ENCODE measurements at places on chromosomes 6 and 20.

DNA sequence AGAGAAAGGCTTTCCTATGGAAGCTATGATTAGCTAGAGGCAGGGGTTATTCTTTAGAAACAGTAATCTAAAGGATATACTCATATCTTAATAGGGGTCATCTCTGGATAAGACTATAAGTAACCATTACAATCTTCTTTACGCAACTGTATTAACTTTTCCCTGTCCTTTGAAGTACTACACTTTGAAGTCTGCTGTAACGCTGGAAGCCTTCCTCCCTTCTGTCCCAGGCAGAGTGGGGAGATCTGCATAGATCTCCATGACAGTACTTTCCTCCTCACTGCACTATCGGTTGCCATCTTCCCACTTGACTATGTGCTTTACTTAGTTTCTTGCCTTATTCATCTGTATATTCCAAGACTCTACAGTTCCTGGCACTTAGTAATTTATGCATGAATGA is 20.1 kb downstream of the SLC35B3 start:
- DNase-seq, result no peak

DNA sequence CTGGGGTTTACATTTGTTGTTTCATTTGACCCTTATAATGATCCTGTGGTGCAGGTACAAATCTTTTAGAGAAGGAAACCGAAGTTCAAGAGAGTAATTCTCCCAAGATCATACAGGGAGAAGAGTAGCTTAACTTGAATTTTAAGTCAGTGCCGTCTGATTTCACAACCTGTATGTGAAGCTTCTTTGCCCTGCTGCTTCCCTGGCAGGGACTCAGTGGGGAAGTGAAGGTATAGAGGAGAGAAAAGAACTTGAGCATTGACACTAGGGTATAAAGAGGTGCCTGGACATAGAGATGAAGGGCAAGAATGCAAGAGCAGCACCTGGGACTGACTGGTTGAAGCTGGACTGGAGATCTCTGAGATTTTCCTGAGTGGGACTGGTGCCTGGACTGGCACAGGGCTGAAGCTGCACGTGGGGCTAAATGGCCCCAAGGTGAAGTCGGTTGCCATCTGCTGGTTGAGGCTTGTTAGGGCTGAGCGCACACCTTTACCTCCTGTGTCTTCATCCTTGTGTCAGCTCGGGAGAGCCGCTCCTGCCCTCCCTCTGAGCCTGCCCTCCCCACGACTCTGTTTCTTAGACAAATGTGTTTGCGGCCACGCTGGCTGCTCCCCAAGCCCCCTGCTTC is 41.8 kb downstream of the FARS2 start:
- peak; percentile 18 for DNase-seq

- no peak for DNase-seq
These were observed 131.6 kb upstream of the TCF21 start for GRCh38 chr6:133757335-133757734.

DNA sequence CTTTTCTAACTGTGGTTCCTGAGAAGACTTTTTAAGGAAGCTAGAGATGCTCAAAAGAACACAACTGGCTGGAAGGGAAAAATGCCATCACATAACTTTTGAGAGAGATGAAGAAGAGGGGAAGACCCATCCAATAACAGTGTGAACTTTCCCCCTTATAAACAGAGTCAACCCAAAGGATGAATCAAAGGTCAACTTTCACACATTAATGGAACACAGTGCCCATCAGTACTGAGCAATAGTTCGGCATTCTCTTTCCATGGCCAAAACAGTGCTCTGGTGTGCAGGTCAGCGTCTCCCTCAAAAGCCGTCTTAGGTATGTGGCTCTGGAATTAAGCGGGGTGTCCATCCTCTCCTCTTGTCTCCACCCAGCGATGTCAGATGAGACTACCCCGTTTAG is 130.4 kb downstream of the GJA10 start:
- DNase-seq, result no peak

GRCh38 chr20:36827541-36828279 is 48.2 kb upstream of the TLDC2 start:
- no peak for DNase-seq

- DNase-seq, result no peak
These were observed 215.6 kb upstream of the ZNF217 start for GRCh38 chr20:53809217-53809616.

DNA sequence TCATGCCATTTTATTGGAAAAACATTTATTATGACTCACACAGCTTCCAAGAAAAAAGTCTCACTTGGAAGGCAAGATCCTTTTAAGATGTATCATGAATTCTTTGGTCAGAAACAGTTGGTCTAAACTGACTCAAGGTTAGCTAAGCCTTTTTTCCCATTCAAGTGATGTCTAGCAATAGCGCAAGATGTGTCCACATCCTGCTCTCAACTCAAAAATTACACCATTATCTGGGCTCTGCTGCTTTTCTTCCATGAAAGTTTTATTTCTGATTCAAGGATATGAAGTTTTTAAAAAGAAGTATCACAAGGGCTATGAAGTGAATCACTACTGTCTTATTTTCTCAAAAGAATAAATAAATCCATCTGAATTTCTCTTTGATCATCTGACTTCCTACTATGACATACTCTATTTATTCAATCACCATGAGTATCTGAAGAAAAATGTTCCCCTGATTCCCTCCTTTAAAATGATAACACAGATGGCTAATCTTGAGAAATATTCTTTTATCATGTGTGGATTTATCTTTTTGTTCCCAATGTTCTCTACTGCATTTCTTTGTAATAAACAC is 139.2 kb downstream of the AHI1 start:
- DNase-seq, result no peak

- no peak for DNase-seq
These were observed 146.5 kb upstream of the ZNF217 start for GRCh38 chr20:53739799-53740785.

DNA sequence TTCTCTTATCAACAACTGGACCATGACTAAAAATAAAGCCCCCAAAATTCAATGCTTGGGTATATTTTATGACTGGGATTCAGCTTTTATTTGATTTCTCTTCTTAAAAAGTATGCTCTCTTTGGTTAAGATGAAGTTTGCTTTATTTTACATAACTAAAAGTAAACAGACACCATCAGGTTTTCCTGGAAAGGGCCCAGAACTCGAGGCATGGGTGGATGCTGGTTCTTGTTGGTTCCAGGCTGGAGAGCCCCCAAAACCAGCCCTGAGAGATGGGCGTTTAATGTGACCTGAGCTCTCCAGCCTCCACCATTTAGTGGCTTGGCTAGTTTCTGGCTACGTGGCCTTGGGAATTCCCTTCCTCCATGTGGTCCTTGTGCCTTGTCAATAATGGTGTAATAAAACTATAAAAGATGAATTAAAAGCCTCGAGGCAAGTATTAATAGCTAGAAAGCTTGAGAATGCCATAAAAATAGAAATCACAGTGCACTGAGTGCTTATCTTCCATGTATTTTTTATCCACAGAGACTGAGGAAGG is 34.1 kb downstream of the BANF2 start:
- DNase-seq, result no peak

DNA sequence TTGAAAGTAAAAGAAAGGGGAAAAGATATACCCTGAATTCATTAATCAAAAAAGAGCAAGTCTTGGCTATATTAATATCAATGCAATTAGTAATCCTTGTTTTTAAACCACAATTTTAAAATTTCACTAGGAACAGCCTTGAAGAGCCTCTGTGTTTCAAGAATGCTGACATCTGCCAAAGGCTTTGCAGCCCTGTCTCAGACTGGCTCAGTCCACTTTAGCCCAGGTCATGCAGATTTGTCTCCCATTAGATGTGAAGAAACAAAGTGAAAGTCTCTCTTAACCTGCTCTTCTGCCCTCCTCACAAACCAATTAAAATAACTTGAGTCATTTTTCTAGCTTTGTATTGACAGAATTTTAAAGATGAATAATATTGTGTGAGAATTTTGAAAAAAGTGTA is 102.7 kb upstream of the CARMIL1 start:
- no peak for DNase-seq

- DNase-seq, result no peak
These were observed 226.2 kb downstream of the DHX35 start for GRCh38 chr20:39188266-39188765.

DNA sequence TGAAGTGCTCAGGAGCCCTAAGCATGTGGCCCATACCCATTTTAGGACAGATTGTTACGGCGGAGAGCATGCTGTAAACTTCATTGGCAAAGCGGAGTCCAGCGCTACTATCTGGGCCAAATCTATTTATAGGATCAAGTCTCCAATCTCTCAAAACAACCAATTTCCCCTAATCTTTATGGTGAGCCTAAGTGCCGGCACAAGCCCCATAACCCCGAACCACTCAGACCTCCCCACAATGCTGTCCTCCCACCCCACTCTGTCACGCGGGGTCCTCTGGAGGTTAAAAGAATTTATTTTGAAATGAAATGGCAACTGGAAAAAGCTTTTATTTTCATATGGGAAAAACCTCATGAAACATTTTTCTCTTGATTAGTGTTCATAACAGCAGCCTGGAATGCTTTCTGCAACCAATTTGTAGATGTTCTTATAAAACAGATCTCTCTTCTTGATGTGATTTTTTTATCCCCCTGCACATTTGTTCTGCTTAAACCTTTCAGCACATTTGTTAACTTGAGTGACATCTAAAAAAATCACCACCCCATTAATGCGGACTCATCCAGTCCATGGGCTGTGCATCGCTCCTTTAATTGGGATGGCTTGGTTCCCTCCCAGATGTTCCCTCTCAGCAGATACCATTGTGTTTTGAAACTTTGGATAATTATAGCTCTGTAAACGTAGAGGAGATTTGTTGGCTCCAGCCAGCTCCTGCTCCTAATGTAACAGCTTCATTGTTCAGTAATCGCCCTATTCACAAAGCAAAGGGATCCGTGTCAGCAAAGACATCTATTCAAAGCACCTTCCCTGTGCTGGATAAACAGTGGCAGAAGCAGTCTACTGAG is 323.6 kb downstream of the CD83 start:
- DNase-seq, result no peak

- no peak for DNase-seq
These were observed 18.1 kb upstream of the NOL4L start for GRCh38 chr20:32603046-32603726.

- no peak for DNase-seq
These were observed 27.5 kb upstream of the SIRPA start for GRCh38 chr20:1867495-1868260.

All from stimulated activated CD8-positive, alpha-beta memory T cell treated with anti-CD3 and anti-CD28 coated beads, Interleukin-4, amount 100 ng/mL, for 1 hour (primary cell).